ENCODE measurements at places on chromosomes 6 and 20.

DNA sequence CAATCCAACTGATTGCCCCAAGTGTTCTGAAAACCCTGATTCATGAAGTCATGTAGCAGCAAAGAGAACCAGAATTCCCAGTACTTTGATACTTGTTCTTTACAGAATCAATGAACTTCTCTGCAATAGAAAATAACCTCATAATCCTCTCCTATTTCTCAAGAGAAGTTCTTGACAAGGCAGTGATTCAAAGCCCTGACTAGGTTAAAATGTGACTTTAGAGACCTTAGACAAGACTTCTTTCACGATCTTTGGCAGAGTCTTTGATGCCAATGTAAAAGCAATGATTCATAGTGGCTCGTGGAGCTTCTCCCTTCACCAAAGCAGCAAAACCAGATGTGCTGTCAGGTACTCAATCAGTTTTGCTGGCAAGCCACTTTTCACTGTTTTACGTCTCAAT is 95.2 kb downstream of the CDK19 start:
- DNase-seq: no peak

DNA sequence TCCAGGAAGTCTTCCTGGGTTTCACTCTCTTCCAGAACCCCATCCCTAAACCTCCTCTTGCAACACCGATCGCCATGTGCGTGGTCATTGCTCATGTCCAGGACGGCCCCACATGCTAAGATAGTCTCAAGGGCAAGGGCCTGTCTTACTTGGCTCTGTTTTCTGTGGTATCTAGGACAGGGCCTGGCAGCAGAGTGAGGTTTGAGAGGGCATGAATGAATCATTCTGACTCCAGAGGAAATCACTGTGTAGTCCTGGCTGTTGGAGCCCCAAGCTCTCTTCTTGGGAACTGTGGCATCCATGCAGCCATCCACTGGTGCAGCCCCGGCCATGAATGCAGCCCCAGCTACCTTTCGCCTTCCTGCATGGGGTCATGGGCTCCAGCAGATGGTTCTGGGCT is 12.4 kb downstream of the SIRPA start:
- no peak for DNase-seq

DNA sequence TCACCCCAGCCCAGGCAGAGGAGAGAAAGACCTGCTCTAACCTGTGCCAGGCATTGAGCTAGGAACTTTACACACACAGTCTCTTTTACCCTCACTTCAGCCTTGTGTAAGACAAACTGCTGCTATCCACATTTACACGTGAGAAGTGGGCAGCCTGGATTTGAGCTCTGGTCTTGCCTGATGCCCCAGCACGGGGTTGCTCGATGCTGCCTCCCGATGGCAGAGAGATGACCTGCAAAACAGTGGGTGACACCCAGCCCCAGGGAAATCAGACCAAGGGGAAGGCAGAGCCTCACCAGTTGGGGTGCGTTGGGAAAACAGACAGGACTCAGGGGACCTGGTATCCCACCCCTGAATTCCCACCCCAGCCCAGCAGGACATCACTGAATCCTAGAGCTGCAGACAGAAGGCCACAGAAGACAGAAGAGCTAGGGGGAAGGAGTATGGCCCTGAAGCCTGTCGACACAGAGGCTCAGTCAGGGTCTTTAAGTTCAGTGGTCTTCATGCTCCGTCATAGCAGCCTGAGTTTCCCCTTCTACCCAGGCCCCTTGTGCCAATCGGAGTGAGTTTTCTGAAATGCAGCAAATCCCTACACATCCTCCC is 990 bp downstream of the BPI start:
- DNase-seq: no peak

- no peak for DNase-seq
Measured at GRCh38 chr6:89022798-89023197, 57.8 kb upstream of the PNRC1 start.

GRCh38 chr6:15572296-15573016 is 90.4 kb downstream of the DTNBP1 start:
- DNase-seq: no peak

GRCh38 chr20:19212469-19212815 is at the start of gene SLC24A3:
TSS of gene SLC24A3 (plus strand) at chr20:19212642.
- DNase-seq: peak; percentile 32

DNA sequence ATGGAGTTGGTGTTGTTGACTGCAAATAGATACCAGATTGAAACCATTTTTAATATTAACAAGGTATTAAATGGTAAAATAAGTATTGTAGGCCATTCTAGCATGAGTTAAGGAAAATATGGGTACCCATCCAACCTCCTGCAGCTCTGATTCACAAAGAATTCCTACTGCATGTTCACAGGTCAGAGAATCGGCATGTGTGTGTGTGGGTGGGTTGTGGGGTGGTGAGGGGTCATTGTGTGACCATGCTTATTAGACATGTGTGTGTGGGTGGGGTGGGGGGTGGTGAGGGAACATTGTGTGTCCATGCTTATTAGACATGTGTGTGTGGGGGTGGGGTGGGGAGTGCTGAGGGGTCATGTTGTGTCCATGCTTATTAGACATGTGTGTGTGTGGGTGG is 3.2 kb downstream of the IYD start:
- no peak for DNase-seq

DNA sequence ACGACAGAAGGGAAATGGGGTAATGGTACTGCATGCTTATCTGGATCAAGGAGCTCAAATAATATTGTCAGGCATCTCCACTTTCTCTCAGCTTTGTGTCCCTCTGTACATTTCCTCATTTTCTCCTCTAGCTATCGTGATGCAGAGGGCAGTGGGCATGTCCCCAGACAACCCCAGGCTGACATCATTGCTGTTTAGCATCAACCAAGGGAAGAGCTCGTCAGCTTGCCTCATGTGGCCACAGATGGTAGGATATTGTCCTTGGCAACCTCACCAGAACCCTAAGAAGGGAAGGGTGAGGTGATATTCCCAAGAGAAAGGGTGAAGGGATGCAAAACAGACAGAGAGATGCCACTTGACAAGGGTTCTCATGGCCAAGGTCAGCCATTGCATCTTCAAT is 58.3 kb downstream of the MAFB start:
- DNase-seq: no peak

GRCh38 chr6:13417954-13418353 is 69.4 kb downstream of the GFOD1 start:
- no peak for DNase-seq

GRCh38 chr6:119678961-119679360 is 329.4 kb upstream of the MAN1A1 start:
- no peak for DNase-seq

GRCh38 chr6:13273931-13274706 is 54.2 kb downstream of the TBC1D7 start:
- DNase-seq: no peak

DNA sequence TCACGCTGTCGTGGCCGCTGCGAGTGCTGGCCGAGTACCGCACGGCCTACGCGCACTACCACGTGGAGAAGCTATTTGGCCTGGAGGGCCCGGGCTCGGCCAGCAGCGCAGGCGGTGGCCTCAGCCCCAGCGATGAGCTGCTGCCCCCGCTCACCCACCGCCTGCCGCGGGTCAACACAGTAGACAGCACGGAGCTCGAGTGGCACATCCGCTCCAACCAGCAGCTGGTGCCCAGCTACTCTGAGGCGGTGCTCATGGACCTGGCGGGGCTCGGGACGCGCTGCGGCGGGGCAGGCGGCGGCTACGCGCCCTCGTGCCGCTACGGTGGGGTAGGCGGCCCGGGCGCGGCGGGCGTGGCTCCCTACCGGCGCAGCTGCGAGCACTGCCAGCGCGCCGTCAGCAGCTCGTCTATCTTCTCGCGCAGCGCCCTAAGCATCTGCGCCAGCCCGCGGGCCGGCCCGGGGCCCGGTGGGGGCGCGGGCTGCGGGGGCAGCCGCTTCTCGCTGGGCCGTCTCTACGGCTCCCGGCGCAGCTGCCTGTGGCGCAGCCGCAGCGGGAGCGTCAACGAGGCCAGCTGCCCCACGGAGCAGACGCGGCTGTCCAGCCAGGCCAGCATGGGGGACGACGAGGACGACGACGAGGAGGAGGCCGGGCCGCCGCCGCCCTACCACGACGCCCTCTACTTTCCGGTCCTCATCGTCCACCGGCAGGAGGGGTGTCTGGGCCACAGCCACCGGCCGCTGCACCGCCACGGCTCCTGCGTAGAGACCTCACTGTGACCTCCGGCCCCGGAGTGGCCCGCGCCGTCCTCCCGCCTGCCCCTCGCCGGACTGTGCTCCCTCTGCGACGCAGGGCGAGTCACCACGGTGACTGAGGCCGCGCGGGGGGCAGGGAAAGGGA is 5.7 kb downstream of the TMEM151B start:
- no peak for DNase-seq

- DNase-seq: no peak
Measured at GRCh38 chr6:112634376-112634775, 287.2 kb downstream of the RFPL4B start.

Data from neural crest cell (in vitro differentiated cells).